ENCODE measurements at places on chromosomes 1 and 21. TPM values are rescaled to one million over a fixed set of nuclear protein-coding genes. Genes with fewer than 3 reads are reported as not detected.

GRCh38 chr1:10682108-10682445 lies 114.4 kb downstream of the CASZ1 start:
- no peak for DNase-seq
- no peak overlapping the region for H3K4me3 ChIP-seq
- H3K4me1 ChIP-seq = peaks cover 96% of the 10 kb centered on the region
- H3K27me3 ChIP-seq = no peaks in the 10 kb centered on the region
- H3K27ac ChIP-seq = peak overlapping the region; percentile 69

GRCh38 chr1:1250786-1251284 lies 4.3 kb upstream of the C1QTNF12 start:
- no peak overlapping the region for H3K27ac ChIP-seq
- peaks cover 19% of the 10 kb centered on the region for H3K27me3 ChIP-seq
- no peak overlapping the region for H3K4me3 ChIP-seq
- H3K36me3 ChIP-seq = peaks cover 34% of the 10 kb centered on the region
- no peak for DNase-seq

DNA sequence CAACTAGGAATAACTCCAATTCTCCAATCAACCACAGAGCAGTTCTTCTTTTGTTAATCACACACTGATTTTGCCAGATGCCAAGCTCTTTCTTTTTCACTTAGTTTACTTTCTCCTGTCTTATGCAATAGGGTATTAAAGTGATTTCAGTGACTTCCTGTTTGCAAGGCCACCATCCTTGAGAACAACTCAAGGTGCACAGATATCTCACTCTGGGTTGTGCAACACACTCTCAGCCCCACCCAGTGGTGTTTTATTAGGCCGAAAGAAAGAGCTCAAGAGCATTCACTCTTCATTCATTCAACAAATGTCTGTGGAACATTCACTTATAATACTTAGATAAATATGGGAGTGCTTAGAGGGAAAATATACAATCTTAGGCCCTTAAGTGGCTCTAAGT lies 352.5 kb downstream of the ZNF326 start:
- H3K4me1 ChIP-seq = peaks cover 11% of the 10 kb centered on the region
- peak; percentile 76 for DNase-seq
- no peak overlapping the region for H3K4me3 ChIP-seq
- H3K27ac ChIP-seq = no peak overlapping the region

GRCh38 chr1:11645670-11646265 lies 8.5 kb downstream of the FBXO2 start:
- peaks cover 26% of the 10 kb centered on the region for H3K4me1 ChIP-seq
- peaks cover 25% of the 10 kb centered on the region for H3K27me3 ChIP-seq
- DNase-seq = peak; percentile 85

PTGS2 gene
- total RNA-seq = 15.5 TPM

DNA sequence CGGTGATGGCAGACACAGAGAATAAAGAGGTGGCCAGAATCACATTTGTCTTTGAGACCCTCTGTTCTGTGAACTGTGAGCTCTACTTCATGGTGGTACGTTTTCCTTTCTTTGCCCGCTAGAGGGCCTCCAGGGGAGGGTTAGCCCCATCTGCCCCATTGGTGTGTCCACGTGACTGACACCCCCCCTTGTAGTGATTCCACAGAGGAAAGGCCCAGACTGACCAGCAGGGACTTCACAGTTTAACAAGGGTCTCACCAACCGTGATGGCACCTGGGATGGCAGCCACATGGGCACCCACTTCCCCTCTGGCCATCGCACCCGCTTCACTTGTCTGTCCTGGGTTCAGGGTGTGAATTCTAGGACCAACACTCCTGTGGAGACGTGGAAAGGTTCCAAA lies 22.3 kb upstream of the SARS1 start:
- H3K27me3 ChIP-seq = no peaks in the 10 kb centered on the region
- H3K27ac ChIP-seq = no peak overlapping the region
- no peak for DNase-seq
- no peaks in the 10 kb centered on the region for H3K36me3 ChIP-seq
- no peak overlapping the region for H3K4me3 ChIP-seq

GRCh38 chr21:42338729-42339715 lies 11.8 kb downstream of the TFF2 start:
- peaks cover 6% of the 10 kb centered on the region for H3K27me3 ChIP-seq

IGSF5 gene
- total RNA-seq = not detected

- H3K27me3 ChIP-seq = peaks cover 24% of the 10 kb centered on the region
- H3K27ac ChIP-seq = peak overlapping the region; percentile 71
- no peaks in the 10 kb centered on the region for H3K36me3 ChIP-seq
- peak; percentile 67 for DNase-seq
Measured at GRCh38 chr21:42614811-42615351, 38.5 kb upstream of the PDE9A start.

Measured in lower lobe of right lung (tissue), 2 donors.